Activated CD8-positive, alpha-beta memory T cell treated with anti-CD3 and anti-CD28 coated beads for 1 hour (primary cell): ENCODE measurements at places on chromosomes 1 and 21.
A peak's percentile ranks its signal among the peaks of the same experiment; 100 is the strongest.

GRCh38 chr1:156905651-156906050 is 12.1 kb downstream of the PEAR1 start:
- DNase-seq: no peak

- no peak for DNase-seq
Measured at GRCh38 chr1:71298633-71299032, 217.8 kb upstream of the ZRANB2 start.

- no peak for DNase-seq
Measured at GRCh38 chr1:53987880-53988279, 30.1 kb downstream of the LDLRAD1 start.

- no peak for DNase-seq
Measured at GRCh38 chr1:16072616-16073484, 601 bp downstream of the FAM131C start.

DNA sequence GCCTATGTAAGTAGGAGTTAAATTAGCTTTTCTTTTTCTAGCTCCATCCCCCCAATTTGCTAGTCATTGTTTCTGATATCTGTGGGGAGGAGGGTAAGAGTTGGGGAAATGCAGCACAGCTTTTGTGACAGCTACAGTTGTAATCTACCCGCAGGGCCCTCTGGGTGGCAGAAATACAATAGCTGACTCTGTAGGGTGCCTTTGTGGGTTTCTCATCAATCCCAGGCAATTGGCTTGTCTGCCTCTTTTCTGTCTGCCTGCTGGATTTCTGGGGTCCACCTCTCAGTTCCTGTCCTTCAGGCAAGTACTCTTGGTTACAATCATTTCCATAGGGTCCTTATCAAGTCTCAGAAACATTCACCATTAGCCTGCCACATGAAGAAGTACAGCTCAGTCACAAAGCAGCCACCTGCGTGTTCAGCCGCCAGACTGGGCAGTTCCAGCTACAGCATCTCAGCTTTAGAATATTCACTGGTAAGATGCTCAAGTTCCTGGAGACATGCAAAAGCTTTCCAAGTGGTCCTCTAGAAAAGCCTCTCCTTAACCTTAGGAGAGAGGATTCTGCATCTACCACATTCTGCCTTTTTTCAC is 19.2 kb upstream of the SLC44A5 start:
- DNase-seq: no peak

- peak; percentile 90 for DNase-seq
Measured at GRCh38 chr1:203861379-203862184, at the start of gene SNRPE. Gene SNRPE, plus strand, starts transcription at chr1:203861599. Its CDS starts 61 bp downstream, at chr1:203861660.

GRCh38 chr1:6222636-6223035 is 13.1 kb downstream of the ICMT start:
- DNase-seq: no peak

DNA sequence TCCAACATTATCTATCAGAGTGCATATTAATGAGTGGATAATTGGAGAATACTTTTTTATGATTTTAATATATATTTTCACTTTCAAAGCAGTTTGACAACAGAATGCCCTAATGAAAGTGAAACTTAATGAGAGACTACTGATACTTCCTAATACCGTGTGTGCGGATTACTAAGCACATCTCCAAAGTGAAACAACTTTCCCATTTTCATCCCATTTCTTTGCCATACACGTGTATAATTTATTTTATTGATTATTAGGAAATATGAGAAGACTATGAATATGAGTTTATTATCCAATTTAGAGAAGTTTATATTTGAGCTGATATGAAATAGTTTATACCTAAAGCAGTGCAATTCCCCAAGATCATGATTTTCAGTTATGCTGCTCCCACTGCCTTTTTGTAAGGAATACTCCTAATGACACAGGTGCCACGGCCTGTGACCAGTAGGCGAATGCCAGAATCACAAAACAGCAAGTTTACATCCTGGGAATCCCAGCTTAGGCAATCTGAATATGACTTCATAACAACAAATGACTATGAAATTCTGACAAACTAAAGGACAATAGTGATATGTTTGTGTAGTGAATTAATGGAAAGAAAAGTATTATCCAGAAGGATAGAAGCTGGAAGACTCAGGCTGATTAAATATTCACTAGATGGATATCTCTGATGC is 202.9 kb downstream of the NCAM2 start:
- no peak for DNase-seq
